Esophagus squamous epithelium (tissue), 5 donors: ENCODE measurements at places on chromosomes 12 and 14.

DNA sequence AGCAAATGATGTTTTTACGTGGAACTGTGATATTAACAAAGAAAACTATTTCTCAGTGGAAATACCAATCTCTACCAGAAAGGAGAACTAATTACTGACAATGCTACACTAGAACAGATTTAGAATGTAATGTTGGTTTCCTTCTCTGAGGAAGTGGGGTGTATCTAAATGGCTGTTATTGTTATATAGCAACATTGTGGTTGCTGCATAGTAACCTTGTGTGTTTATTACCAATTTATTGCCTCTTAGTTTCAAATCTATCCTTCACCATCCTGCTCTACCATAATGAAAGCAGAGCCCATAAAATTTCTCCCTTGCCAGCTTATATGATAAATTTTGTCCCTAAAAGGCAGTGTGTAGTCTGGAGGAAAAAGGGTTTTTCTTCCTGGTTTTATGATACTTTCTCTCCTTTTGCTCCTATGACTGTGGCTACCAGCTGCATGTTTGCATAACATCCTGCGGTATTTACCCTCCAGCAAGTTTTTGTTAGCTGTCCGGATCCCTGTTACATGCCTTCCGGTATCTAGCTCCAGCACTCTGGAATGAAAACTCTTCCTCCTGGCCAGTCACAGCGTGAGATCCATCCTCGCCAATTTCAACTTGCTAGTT is 5.7 kb upstream of the KLRK1 start:
- DNase-seq: no peak

DNA sequence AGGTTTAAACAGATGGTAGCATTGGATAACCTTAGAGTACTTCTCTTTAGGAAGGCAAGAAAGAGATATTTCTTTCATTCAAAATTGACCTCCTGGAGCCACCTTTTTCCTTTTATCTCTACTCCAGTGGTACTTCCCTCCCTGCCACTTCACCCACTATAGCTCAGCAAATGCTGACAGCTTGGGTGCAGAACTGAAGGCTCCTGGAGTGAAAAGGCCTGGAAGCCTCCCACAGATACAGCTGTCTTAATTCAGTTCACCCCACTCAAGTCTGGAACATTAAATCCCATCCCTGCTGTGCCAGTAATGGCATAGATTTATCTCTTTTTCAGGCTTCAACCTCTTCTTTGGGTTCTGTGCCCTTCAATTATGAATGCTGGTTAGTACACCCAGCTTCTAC is 140.3 kb downstream of the NEDD1 start:
- no peak for DNase-seq

GRCh38 chr14:93006567-93007051 is 83.7 kb downstream of the CHGA start:
- no peak for DNase-seq

- no peak for DNase-seq
Measured at GRCh38 chr12:118548887-118549509, 172.6 kb downstream of the SUDS3 start.

DNA sequence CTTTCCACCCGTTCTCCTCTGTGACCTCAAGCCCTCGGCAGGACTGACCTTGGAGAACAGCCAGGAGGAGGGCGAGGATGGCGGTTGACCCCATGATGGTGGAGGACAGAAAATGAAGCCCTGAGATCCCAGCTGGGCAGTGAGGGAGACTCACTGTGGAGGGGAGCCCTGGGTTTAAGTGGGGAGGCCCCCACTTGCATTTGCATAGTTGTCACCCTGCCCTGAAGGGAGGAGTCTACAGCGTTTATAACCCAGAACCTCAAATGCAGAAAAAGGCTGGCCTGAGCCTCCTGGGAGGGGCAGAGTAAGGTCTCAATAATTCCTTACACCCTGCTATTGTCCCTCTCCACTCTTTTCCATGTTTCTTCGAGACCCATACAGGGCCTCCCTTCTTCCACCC is 1052.7 kb downstream of the TMEM121 start:
- DNase-seq: no peak

DNA sequence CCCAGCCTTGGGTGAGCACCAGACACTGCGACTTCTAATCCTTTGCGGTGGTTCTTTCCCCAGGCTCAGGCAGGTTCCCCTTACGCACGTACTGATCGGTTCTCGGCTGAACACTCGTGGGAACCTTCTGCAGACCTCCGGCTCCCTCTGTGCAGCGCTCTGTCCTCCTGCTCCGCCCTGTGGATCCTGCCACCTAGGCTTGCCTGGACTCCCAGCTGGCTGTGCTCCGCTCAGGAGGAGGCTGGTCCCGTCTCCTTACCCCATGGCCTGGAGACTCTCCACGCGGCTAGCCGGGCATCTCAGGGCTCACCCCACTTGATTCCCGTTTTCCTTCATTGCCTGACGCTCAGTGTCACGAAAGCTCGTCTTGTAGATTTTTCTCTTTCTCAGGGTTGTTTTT is 34.7 kb downstream of the TNFAIP2 start:
- no peak for DNase-seq

- no peak for DNase-seq
Measured at GRCh38 chr14:54848910-54849309, 53.7 kb downstream of the GCH1 start.

DNA sequence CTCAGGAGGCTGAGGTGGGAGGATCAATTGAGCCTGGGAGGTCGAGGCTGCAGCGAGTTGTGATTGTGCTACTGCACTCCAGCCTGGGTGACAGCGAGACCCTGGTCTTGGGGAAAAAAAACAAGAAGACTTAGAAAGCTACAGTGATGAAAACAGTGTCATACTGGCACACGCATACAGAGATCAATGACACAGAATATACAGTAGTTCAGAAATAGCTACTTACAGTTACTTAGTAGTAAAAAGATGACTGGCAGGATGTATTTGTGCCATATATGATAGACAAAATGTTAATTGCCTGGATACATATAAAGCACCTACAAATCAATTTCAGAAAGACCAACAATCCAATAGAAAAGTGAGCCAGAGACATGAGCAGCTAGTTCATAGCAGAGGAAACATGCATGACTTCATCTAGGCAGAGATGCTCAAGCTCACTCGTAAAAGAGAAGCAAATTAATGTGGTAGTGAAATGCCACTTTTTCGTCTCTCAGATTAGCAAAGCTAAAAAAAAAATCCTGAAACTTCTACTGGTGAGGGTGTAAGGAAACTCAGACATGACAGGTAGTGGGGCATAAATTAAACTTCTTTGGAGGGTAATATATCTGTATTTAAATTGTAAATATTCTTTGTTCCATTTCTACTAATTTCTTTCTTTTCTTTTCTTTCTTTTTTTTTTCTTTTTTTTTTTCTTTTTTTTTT is 2.5 kb upstream of the ALDH2 start:
- DNase-seq: no peak

- no peak for DNase-seq
Measured at GRCh38 chr14:89406361-89406760, 10.7 kb downstream of the FOXN3 start.

DNA sequence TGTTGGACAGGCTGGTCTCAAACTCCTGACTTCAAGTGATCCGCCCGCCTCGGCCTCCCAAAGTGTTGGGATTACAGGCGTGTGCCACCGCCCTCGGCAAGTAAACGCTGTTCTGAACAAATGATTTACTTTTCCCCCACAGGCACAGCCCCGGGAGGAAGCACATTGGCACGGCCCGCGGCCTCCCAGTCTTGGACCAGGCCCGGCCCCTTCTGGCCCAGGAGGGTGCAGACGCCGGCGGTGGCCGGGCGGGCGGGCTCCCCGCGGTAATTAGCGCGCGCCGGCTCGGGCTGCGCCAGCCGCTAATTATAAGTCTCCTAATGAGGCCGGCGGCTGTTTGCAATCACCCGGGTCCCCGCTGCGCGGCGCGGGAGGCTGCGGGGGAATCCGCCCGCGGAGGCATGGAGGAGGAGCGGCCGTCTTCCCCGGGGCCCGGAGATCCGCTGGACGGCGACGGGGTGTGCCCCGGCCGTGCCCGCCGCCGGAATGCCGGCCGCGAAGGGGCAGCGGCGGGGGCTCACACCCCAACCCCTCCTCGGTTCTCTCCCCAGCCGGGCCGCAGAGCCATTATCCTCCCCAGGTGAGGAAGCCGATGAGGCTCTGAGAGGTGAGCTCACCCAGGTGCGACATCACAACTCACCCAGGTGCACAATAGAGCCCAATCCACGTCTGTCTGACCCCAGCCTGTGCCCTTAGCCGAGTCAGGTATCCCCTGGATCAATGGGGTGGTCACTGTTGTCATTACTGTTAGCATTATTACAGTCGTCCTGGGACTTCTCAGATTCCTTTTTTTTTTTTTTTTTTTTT is 3.3 kb upstream of the POP5 start:
- DNase-seq: no peak

DNA sequence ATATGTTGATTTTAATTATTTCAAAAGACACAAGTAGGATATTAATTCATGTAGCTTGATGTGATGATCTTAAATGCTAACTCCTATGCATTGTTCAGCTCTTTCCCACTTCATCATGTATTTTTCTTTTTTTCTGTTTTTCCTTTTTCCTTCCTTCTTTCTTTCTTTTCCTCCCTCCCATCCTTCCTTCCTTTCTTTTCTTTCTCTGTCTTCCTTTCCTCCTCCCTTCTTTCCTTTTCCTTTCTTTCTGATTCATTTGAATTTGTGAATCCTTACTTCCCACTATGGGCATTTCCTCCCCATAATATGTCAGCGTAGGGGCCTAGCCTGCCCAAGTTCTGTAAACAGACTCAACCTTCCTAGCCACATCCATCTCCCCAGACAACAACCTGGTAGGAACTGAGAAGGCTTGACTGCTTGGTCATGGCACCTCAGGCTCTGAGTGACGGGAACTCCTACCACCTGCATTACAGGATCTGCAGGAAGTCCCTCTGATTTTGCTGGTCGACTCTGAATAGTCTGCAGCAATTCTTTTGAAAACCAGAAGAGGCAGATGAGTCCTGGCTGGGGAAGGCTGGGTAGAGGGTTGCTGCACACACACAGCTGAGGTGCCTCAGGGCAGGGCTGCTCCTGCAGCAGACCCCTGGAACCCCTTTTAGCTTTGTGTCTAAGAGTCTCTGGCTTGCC is 33.4 kb upstream of the BHLHE41 start:
- no peak for DNase-seq

DNA sequence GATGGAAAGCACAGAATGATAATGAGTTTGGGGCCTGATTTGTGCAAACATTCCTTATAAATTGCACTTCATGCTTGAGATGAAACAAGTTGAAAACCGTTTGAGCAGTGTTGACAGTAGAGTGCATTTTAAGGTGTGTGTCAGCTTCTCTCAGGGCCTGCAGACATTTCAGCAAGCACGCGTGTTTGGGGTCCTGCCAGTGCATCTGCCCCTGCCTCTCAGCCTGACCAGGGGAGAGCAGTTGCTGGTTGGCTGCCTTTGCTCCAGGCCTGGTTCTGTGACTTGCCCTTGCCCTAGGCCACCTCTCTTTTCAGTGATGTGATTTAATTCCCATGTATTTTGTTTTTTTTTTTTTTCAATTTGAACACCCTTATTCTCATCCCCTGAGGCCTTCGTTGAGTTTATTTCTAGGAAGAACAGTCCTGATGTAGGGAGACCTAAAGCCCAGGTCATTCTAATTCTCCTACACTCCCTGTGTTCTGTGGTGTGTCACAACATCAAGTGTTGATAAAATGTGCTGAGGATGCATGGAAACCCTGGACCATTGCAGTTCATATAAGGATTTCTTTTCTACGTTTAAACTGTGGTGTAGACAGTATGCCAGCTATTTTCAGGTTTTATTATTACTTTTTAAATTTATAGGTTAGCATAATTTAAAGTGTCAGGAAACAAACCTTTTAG is 40.1 kb upstream of the AMN start:
- no peak for DNase-seq

DNA sequence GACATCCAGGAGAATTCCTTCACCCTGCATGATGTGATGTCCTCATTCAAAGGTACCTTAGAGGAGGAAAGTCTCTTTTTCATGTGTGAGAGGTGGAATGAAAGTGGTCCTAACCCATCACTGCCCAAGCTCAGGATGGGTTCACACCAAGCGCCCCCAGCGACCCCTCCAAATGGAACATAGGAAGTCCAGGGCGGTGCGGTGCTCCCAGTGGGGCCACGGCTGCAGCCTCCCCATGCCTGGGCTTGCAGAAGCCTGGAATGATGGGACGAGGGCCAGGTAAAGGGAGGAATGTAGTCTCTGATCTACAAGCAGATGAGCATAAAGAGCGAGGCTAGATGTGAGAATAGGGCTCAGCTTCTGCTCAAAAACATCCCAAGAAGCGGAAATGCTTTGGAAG is 196.3 kb downstream of the TTC7B start:
- no peak for DNase-seq

DNA sequence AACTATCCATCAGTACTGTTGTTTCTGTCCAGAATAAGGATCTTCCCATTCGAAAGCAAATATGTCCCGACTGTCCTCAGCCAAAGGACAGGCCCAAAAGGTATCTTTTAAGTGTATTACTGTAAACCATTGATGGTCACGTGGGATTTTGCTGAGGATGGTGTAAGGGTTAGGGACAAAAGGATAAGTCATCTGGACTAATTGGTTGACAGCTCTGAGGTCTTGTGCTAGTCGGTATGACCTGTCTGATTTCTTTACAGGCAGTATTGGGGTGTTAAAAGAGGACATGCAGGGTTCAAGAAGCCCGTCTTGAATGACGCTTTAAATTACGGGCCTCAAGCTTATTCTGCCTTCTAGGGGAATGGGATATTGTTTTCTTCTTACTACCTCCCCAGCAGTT is 24.4 kb downstream of the CLEC2A start:
- DNase-seq: no peak

DNA sequence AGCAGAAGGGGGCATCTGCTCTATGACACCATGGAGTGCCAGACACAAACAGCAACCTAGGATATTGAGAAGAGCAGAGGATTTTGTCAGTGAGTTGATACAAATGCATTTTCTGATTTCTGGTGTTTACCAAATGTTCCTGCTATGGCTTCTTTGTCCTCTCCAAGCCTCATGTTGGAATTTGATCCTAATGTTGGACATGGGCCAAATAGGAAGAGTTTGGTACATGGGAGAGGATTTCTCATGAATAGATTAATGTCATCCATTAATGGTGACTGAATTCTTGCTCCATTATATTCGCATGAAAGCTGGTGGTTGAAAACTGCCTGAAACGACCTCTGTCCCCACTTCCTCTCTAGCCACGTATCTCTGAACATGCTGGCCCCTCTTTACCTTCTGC is 1002.2 kb upstream of the FLRT2 start:
- no peak for DNase-seq

DNA sequence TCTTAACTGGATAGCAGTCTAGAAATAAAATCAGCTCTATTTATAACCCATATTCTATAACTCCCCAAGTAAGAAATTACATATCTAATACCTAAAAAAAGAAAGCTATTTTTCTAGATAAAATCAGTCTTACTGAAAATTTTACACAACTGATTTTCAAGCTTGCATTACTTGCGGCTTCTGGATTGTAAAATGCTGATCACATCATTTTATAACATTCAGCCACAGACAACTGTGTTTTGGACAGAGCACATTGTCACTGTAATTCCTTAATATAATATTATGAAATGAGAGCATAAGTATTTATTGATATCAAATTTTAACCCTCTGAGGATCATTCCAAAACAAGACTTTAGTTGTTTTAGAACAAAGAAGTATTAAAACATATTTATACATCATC is 78.5 kb upstream of the ARID2 start:
- no peak for DNase-seq

- no peak for DNase-seq
Measured at GRCh38 chr12:27644158-27644845, 51.9 kb upstream of the REP15 start.
